Stimulated activated CD4-positive, alpha-beta T cell treated with anti-CD3 and anti-CD28 coated beads, TNF-alpha, amount 100 ng/mL, for 4 hours (primary cell): ENCODE measurements at places on chromosomes 7 and 10.

GRCh38 chr7:22882106-22882505 is 59.5 kb upstream of the TOMM7 start:
- no peak for DNase-seq

DNA sequence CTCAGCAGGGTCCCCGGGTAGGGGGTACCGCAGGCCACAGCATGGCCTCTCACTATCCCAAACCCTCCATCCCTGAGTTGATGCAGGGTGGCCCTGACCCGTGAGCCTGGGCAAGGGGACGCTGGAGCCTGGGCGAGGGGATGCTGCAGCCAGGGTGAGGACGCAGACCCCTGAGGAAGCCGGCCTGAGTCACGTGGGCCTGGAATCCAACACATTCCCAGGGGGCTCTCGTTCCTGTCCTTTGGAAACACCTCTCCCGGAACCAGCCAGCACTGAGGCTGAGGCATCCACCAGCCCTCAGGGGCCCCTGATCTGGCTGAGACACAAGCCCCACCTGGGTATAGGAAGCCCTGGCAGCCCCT is 61.5 kb upstream of the NKX6-2 start:
- DNase-seq, result no peak

DNA sequence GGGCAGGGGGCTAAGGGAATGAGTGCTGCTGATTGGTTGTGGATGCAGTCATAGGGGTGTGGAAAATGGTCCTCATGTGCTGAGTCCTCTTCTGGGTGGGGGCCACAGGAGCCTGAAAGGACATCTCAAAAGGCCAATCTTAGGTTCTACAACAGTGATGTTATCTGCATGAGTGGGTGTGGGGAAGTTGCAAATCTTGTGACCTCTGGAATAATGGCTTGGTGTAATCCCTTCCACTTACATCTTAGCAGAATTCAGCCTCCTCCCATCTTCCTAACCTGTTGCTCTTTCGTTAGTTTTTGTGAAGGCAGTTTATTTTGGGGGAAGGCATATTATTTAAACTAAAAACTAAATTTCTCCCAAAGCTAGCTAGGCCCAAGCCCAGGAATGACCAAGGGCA is 42.0 kb upstream of the OIT3 start:
- no peak for DNase-seq

- DNase-seq, result no peak
These were observed 46.9 kb downstream of the EGFR start for GRCh38 chr7:55065511-55066229.

DNA sequence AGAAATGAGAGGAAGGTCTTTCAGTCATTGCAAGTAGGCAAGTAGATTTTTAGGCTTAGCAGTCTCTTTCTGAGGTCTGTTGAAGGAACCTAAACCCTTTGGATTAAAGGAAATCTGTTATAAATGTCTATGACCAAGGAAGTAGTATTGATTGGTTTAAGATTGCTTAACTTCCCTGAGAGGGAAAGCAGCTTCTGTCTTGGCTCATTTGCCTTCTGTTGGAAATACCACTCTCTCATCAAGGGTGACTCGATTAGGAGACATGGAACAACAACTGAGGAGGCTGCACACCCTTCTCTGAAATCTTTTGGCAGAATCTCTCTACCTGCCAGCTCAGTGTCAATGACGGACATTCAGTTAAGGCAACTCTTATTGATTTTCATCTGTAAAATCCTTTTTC is 282.9 kb downstream of the PRKG1 start:
- DNase-seq, result no peak

DNA sequence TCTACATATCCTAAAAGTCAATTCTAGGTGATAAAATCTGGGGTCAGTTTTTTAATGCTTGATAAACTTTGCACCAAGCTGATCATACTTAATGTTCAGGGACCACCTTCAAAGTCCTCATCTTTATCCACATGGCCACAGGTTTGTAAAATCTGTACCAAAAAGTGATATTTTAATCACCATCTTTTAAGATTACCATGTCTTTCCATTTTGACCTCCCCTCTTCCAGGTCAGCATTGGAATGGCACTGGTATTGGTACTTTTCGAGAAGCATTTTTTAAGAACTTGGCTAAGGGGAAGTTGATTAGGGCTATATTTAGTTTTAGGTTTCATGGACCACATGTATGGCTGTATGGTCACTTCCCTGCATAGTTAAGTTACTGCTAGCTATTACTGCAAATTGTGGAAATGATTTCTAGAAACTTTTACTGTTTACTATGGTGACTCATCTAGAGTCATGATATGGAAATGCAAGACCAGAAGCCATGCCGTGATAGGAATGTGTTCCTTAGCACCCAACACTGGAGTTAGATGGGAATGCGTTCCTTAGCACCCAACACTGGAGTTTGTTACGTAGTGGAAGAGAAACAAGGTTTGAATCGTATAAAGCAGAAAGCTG is 50.8 kb upstream of the ABLIM1 start:
- DNase-seq, result no peak
